ENCODE measurements at places on chromosomes 3 and 15.
A peak's percentile ranks its signal among the peaks of the same experiment; 100 is the strongest.

DNA sequence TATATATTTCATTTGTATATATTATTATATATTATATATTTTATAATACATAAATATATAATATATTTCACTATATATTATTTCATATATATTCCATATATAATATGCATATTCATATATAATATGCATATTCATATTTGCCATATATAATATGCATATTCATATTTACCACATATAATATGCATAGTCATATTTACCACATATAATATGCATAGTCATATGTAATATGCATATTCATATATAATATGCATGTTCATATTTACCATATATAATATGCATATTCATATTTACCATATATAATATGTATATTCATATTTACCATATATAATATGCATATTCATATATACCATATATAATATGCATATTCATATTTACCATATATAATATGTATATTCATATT is 51.2 kb upstream of the GATA2 start:
- no peak for DNase-seq

DNA sequence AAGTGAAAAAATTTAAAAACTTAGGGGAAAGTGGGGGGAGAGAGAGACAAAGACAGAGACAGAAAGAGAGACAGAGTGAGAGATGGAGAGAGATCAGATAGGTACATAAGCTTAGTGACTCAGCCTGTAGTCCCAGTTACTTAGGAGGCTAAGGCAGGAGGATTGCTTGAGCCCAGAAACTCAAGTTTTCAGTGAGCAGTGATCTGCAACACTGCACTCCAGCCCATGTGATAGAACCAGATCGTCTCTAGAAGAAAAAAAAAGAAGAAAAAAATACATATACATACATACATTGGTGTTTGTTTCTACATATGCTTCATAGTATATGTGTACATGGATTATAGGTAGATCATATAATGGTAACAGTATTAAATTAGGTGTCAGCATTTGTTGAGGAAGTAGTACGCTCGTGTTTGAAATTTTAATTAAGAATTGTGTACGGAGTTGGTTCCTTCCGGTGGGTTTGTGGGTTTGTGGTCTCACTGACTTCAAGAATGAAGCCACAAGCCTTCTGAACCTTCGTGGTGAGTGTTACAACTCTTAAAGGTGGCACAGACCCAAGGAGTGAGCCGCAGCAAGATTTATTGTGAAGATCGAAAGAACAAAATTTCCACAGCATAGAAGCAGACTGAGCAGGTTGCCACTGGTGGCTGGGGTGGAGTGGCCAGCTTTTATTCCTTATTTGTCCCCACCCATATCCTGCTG is 38.3 kb upstream of the SNRPN start:
- DNase-seq: no peak

GRCh38 chr3:31432897-31433678 is 99.6 kb upstream of the STT3B start:
- DNase-seq: no peak

DNA sequence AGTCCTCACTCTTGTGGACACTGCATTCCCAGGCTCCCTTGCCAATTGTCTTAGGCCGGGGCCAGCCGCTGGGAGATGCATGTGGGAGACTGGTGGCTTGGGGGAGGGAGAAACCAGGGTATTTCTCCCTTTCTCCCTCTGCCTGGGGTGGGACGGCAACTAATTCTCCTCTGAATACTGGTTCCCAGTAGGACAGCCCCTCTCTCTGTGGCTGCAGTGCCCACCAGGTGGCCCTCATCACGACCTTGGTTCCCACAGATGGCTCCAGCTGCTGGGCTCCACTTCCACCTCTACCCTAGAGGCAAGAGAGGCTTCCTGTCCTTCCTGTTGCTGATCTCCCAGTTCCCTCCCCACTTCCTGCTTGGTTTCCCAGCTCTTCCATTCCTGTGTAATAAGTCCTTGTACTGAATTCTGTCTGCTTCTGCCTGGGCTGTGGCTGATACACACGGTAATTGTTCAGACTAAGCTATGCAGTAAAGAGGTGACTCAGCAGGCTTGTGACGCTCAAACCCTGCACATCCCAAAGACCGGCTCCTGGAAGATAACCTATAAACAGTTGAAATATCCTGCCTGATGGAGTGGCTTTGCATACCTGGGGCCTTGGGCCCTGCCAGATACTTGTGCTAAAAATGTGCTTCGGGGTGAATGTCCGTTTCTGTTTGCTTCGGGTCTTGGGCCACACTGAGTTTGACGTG is 20.4 kb upstream of the COPG1 start:
- DNase-seq: no peak

GRCh38 chr3:154085071-154085470 is 36.1 kb upstream of the ARHGEF26 start:
- no peak for DNase-seq

DNA sequence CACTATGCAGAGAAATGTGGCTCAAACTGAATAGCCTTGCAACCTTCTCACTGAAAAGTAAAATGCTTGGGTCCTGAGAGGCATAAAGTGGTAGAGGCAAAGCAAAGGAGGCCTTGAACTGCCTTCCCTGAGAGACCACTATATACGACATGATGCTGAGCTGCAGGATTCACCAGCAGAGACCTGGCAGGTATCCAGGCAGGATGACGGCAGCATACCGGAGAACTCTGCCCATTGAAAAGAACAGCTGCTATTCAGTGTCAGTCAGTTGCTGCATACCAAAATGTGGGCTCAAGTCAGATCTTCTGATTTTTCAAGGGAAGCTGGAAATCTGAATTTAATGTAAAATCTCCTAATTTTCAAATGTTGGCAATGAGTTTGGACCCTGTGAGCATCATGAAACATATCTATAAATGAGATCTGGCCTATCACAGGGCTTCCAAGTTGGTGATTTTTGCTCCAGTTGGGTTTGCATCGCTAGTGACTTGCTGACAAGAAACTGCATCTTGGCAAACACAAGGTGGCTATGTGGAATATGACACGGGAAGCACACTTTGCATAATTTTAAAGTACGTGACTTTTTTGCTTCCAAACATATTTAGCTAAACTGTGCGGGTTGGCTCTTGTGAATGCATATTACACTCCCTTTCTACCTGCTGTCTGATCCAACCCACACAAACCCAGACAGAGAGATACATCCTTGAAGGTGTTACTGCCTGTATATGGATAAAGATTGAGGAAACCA is 529.0 kb downstream of the AGBL1 start:
- peak; percentile 16 for DNase-seq

DNA sequence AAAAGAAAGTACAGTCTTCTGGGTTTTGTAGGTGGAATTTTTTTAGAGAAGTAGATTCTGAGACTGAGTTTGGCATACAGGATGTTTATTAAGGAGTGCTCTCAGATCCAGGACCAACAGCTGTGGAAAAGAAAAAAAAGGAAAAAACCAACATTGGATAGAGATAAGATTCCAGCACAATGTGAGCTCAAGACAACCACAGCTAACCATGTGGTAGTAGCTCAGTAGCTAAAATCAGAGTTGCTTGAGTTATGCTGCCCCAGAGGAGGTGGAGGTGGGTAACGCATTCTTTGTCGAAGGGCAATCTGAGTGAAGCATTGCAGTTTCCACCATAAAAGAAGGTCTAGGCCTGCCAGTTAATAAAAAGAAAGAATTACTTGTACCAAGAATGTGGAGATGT is 904.3 kb downstream of the NSUN3 start:
- peak; percentile 13 for DNase-seq

DNA sequence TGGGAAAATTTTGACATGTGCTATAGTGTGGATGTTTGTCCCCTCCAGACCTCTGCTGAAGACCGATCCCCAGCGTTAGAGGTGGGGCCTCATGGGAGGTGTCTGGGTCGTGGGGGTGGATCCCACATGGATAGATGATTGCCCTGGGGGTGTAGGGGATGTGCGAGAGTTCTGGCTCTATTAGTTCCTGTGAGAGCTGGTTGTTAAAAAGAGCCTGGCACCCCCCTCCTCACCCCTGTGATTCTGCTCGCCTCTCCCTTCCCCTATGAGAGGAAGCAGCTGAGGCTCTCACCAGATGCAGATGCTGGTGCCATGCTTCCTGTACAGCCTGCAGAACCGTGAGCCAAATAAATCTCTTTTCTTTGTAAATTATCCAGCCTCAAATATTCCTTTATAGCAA is 67.4 kb downstream of the ATP10A start:
- DNase-seq: no peak

Measured in hepatocyte (in vitro differentiated cells).